Uterine smooth muscle cell (primary cell): ENCODE measurements at places on chromosomes 5 and 9. TPM values are rescaled to one million over a fixed set of nuclear protein-coding genes. Genes with fewer than 3 reads are reported as not detected.

AQP3 gene
- 0.89 and 1.00 TPM in 2 replicates for total RNA-seq

GADD45G gene
- 0.66 and 2.2 TPM in 2 replicates for total RNA-seq

IL13 gene
- not detected in 2 replicates for total RNA-seq

STK32A gene
- total RNA-seq, result 0.22 and 1.2 TPM in 2 replicates

CDH10 gene
- total RNA-seq, result 0.87 and 1.4 TPM in 2 replicates

GBGT1 gene
- 3.1 and 3.2 TPM in 2 replicates for total RNA-seq

GMCL2 gene
- not detected in 2 replicates for total RNA-seq

LCN1 gene
- total RNA-seq, result 0.12 TPM in 1 of 2 replicates, not detected in the other

FBLL1 gene
- 0.33 and 0.75 TPM in 2 replicates for total RNA-seq

F12 gene
- 0.22 and 0.50 TPM in 2 replicates for total RNA-seq

TLN1 gene
- 584 and 593 TPM in 2 replicates for total RNA-seq

SLC45A2 gene
- under 0.01 TPM in 2 replicates for total RNA-seq

CCDC192 gene
- not detected in 2 replicates for total RNA-seq

BTNL8 gene
- not detected in 2 replicates for total RNA-seq

NMUR2 gene
- total RNA-seq, result under 0.01 TPM in 1 of 2 replicates, not detected in the other

DDX46 gene
- total RNA-seq, result 20.1 and 28.0 TPM in 2 replicates

NADK2 gene
- 23.6 and 30.7 TPM in 2 replicates for total RNA-seq

TPRN gene
- 6.8 and 8.7 TPM in 2 replicates for total RNA-seq

CER1 gene
- not detected in 2 replicates for total RNA-seq
